ENCODE measurements at places on chromosomes 11 and 22. TPM values are rescaled to one million over a fixed set of nuclear protein-coding genes. Genes with fewer than 3 reads are reported as not detected.
A peak's percentile ranks its signal among the peaks of the same experiment; 100 is the strongest.

- H3K27ac ChIP-seq = no peak within 1 kb of the TSS
- no peak for DNase-seq
- no peaks in the 10 kb centered on the region for H3K27me3 ChIP-seq
- peaks cover 10% of the 10 kb centered on the region for H3K4me1 ChIP-seq
- no peak within 1 kb of the TSS for H3K4me3 ChIP-seq
Observed at GRCh38 chr11:636511-637332, at the start of gene DRD4. Gene DRD4 (plus strand): TSS chr11:637269. CDS start chr11:637305, 36 bp downstream.

GRCh38 chr11:86106916-86107315, 38.0 kb upstream of the PICALM start:
- no peaks in the 10 kb centered on the region for H3K36me3 ChIP-seq
- no peaks in the 10 kb centered on the region for H3K4me1 ChIP-seq
- no peak for DNase-seq
- no peaks in the 10 kb centered on the region for H3K27me3 ChIP-seq

Gene OR4B1
- polyA plus RNA-seq = not detected

DNA sequence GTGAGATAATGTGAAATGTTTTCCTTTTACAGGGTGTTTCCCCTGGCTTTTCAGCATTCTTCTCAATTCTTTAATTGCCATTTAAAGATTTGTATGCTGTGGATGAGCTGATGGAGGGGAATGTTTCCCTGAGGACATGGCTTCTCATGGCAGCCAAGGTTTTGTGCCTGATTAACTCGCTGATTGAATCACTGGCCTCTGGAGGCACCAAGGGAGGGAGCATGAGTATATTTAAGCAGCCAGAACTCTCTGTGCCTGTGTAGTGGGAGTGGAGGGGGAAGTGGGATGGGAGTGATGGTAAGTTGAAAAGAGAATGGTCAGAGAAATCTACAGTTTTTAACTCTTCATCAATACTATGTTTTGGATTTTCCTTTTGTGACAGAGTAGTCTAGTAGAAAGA, 88.7 kb downstream of the STIM1 start:
- no peak overlapping the region for H3K27ac ChIP-seq
- peak; percentile 40 for DNase-seq
- no peaks in the 10 kb centered on the region for H3K27me3 ChIP-seq
- H3K4me3 ChIP-seq = no peak overlapping the region

Gene IGLL1
- 0.16 TPM for polyA plus RNA-seq

Gene ZNF214
- polyA plus RNA-seq = 0.96 TPM

Measured in lung (tissue), 17 donors.